ENCODE measurements at places on chromosomes 7 and 10.

DNA sequence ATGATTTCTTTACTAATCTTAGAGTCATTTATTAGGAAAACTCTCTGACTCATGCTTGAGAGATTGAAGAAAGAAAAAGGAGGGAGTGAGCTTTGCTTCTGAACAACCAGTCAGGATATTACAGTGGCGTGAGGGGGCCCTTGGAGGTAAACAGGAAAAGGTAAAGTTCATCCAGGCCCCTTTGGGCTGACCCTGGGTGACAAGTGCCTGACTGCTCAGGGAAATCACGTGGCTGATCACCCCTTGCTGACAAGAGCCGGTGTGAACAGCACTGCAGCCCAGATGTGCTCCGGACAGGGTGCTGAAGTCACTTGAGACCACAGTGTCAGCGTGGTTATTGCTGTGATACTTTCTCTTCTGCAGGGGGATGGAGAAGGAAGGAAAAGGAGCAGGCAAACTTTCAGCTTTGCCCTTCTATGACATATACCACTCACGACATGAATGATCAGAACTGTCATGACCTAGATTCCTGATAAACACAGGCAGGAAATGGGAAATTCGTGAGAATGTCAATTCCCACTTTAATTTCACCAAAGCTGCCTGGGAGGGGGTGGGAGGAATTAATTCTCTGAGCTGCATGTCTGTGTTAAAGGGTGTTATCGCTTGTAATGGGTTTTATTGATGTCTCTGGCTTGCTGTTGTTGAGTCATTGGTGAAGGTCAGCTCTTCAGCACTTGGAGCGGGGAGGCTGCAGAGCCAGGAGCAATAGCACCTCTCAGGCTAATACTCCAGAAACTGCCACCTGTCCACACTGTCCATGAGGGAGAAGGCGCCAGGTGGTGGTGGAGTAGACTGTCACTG, 139.8 kb upstream of the AOAH start:
- DNase-seq: peak; percentile 51

DNA sequence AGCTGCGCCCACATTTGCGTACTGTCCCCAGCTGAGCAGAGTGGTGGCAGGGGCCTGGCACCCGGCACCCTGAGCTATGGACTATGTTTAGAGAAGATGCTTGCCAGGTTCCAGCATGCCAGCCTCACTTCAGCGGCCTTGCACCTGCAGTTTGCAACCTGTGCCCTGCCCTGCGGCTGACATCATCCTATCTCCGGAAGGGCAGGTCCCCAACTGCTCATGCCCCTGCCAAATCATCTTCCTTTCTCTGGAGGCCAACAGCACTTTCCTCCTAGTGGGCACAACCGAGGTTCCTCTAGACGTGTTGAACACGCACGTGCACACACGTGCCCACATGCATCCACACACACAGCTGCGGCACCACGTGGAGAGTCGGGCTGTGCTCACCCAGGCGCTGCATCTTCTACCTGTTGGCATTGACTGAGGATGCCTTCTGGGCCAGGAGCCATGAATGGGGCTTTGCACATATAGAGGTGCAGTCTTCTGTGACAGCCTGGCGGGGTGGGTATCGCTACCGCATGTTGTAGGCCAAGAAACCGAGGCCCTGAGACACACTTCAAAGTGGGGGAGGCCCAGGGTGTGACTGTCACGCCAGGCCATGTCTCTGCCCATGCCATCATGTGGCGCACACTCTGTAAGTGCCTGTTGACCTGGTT, 24.5 kb downstream of the CNPY1 start:
- no peak for DNase-seq

- DNase-seq: no peak
These were observed 415.5 kb upstream of the COBL start for GRCh38 chr7:51732116-51732515.

DNA sequence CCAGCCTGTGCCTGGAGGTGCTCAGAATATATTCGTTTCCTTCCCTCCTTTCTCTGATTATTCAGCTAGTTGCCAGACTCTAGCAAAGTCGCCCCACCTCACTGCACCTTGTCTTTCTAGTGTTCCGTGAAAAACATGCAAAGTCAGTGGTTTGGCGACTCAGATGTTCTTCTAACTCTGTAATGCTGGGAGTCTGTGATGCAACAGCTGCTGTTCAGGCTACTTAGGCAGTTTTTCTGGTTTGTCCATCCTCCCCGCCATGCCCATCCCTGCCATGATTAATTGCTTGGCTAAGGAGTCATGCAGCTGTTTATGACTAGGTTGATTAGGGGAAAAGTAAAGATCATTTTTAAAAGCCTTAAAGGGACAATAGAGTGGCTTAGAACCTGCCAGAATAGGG, 99.4 kb downstream of the MTPN start:
- no peak for DNase-seq

DNA sequence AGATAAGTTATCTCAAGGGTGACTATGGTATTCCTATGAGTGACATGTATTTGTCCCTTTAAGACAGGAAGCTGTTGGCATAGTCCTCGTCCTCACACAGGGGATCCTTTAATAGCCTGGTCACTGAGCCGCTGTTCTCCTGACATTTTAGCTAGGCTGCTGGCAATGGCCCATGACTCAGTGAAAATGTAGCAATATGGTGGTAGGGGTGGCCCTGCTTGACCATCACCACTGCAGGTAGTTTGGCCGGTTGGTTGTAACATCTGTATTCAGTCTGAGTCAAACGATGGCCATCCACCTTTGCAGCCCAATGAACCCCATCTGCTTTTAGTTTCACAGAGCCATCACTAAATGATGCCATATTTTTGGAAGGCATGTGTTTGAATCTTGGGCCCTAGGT, 110.1 kb upstream of the RAB18 start:
- DNase-seq: no peak

GRCh38 chr7:112442210-112442609, 8.1 kb upstream of the IFRD1 start:
- no peak for DNase-seq

DNA sequence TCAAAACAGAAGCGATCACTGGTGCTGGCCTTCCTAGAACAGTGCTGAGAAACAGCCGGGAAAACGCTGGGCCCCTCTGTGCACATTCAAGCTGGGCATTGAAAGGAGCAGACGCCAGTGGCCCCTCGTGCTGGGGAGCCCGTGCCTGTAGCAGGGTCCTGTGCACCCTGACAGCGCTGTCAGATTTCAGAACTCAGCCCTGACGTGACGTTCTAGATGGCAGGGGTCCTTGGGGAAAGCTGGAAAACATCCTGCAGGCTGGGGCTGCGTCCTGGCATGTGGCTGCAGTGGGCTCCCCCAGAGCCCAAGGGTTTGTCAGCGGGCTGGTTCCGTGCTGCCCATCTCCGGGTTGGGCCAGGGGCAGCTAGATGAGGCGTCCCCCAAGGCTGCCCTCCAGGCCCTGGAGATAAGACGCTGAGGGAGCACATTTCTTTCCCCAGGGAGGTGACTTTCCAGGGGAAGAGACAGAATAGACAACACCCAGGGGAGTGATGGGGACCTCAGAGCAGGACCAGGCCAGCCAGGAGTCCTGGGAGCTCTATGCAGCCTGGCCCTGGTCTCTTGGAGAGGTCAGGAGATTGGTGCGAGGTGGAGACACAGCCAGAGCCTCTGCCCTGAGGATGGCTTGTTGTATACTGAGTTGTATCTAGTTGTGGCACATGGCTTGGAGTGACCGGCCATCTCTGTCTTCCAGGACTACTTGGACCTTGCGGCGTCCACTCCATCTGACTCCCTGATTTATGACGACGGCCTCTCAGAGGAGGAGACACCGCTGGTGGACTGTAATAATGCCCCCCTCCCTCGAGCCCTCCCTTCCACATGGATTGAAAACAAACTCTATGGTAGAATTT, 12.1 kb upstream of the CSGALNACT2 start:
- no peak for DNase-seq

DNA sequence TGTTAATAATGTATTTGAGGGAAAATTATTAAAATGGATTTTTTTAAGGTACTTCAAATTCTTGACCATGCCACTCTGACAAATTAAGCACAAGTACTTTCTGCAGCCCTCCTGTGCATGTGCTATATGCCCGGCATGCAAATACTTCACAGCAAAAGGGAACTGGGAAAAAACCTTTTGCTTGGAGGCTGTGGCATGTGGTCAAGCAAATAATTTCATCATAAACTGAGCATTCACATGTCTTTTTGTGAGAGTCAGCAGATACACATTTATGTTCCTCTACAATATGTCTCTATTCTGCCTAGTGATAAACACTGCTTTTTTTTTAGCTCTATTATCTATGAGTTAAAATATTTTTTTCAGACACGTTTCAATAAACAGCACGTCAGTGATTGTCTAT, 53.7 kb upstream of the SEMA3A start:
- peak; percentile 31 for DNase-seq

DNA sequence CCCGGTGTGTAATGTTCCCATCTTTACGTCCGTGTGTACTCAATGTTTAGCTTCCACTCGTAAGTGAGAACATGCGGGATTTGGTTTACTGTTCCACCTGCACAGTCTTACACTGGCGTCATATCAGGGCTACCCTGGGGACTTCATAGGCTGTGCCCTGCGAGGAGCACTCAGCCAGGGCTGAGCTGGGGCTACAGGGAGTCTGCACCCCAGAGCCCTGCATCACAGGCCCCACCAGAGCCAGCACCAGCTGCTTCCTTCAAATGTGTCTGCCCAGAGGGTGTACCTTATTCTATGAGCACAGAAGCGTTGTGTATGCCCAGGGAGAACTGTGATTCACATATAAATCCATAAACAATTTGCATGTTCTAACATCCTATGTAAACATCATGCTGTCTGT, 277.1 kb downstream of the TCERG1L start:
- no peak for DNase-seq

DNA sequence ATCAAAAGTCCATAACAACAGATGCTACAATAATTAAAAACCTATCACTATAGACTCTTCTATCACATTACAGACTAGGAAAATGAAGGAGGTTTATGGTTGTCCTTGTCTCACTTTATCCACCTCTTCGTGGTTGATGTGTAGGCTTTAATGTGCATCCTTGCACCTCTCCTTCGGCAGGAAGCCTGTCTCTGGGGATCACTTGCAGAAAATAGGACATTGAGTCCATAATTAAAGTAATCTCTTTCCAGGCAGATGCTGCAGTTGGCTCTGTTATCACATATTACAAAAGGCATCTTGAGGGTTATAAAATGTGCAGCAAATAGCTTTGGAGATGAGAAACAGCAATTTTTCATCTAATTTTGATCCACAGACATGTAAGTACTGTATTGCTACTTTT, 168.4 kb downstream of the RELN start:
- no peak for DNase-seq

GRCh38 chr10:110005719-110006118, 2.1 kb upstream of the ADD3 start:
- no peak for DNase-seq

DNA sequence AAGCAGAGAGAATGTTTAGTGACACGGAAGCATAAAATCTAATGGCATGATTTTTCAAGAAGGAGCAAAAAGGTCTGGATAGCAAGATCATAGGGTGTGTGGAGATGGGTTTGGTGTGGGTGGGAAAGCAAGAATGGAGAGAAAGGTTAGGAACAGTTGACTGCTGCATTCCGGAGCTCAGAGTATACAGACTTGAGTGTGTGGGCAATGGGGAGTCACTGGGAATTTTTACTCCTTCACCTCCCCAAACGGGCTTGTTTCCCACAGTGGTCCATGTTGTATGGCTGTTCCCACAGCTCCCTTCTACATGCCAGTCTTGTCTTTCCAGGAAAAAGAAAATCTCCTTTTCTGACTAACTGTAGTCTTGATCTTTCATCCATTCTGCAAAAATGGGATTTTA, 122.1 kb downstream of the CDK6 start:
- no peak for DNase-seq

DNA sequence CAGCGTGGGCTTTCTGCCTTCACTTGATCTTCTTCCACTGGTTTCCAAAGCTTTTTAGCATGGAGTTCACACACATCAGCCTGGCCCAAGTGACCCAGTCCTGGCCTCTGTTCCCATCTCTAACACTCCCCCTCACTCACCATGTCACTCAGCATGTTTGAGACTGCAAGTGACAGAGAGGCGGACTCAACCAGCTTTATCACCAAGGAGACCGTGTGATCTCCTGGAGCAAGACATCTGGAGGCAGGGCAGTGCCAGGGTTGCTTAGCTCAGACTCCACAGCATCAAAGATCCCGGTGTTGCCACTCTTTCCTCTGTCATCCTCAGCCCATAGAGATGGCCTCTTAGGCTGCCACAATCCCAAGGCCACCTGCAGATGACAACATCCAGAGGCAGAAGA, 39.4 kb downstream of the FAM241B start:
- DNase-seq: no peak

DNA sequence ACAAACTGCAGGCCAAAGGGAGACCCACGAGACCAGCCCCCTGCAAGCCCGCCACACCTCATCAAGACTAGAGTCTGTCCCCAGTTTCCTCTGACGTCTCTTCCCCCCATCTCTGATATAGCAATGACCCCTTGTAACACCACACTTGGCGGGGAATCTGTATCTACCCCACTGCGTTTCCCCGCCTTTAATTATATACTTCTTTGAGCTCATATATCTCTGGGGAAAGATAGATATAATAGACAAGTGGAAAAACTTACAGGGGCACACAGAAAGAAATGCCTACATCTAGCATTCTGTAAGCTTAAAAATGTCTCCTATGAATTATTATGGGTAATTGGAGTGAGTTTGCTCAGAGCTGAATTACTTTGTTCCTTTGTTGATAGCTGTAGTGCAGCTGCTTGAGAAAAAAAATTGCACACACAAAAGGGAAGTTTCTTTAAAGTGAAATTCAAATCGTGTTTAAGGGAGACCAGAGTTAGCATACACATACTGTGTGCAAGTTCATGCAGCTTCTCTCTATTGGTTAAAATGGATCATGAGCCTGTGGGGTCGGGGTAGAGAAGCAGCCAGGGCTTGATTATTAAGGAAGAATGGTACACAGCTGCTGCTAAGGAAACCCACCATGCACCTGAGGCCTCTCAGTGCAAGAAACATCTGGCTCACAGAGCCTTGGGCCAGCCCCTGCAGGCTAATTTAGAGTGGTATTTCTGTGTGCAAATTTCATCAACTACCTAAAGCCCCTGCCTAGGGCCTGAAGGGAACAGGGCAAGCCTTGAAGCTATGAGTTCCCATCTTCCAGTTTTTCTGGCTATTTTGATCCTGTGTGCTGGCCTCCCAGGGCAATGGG, 32.5 kb downstream of the CDCA7L start:
- DNase-seq: no peak

DNA sequence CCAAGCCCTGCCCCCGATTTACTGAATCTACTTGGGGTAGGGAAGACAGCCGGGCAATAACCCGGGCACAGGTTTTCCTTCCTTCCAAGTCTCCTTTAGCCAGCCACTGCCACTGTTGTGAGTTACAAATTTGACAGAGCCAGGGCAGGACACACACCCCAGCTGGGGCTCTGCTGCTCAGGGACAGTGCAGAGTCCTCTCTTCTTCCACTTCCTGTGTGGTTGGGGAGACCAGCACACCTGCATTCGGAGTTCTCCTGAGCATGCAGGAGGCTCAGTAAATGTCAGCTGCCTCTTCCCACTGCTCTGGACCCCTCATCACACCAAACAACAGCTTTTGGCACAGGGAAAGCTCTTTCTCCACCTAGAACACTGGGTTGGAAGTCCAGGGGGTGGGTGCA, 21.3 kb downstream of the CHST15 start:
- DNase-seq: no peak

DNA sequence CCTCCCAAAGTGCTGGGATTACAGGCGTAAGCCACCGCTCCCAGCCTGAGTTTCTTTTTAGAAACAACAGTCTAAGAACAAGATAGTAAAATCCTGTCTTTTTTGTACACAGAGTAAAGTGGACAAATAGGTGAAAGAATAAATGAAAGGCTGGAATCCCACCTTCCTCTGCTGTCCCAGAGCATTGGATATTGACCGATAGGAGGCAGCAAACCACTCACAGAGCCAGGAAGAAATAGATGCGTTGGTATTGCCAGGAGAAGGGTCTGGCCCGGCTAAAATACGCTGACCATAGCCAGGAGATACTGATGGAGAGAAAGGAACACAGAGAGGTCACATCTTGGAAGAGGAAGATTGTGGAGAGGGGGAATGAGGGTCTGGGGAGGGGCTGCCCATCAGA, 11.4 kb upstream of the ZNF12 start:
- no peak for DNase-seq

All from CD4-positive, alpha-beta T cell treated with Interleukin-15 for 1 hour (primary cell).